ENCODE measurements at places on chromosomes 5 and 9.

- no peak for DNase-seq
Observed at GRCh38 chr5:139795074-139796001, at the start of gene PSD2. PSD2 (plus strand) TSS chr5:139795808; CDS start chr5:139809441, 13,633 bp downstream.

- DNase-seq: no peak
Observed at GRCh38 chr5:35129276-35129675, 81.5 kb upstream of the AGXT2 start.

DNA sequence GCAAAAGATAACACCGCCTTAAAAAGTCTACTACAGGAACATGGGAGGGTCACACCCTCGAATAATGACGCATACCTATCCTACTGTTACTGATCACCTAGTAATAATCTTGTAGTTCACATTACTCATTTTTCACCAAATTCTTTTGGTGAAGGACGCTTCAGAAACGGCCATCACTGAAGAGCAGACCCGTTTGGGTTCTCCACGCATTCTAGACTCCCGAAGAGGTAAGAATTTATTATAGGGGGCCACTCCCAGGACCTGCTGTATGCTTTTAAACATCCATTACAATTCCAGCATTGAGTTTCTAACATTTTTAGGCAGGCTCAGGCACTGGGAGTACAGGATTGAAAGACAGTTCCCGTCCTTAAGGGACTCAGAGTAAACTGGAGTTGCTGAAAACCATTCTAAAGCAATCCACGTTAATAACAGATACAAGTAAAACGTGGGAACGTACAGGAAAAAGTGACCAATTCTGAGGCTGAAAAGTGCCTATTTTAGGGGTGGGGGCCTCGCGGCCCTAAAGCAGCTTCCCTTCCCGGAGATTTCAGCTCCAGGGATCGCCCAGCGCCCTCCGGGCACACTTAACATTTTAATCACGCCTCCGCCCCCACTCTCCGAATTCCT lies at the start of gene FER:
Gene FER, plus strand, starts transcription at position 124 of the 627 bp plus-strand sequence. CDS start 50,286 bp downstream, outside the sequence.
- DNase-seq: peak; percentile 64

DNA sequence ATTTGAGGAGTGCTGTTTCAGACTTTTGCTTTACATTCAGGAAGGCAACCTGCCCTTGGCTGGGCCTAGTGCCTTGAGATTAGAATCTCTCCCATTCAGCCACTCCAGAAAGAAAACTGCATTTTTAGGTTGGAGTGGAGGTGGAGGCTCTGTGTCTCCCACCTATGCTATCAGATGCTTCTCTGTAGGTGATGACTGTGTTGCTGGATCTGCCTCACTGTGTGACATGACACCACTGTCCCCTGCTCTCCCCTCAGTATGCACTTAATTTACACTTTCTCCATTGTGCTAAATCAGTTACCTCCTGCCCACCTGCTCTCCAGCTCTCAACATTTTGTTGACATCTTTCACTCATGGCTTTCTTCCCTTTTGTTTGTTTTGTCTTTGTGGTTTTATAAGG lies 265.8 kb downstream of the TENT4A start:
- no peak for DNase-seq

DNA sequence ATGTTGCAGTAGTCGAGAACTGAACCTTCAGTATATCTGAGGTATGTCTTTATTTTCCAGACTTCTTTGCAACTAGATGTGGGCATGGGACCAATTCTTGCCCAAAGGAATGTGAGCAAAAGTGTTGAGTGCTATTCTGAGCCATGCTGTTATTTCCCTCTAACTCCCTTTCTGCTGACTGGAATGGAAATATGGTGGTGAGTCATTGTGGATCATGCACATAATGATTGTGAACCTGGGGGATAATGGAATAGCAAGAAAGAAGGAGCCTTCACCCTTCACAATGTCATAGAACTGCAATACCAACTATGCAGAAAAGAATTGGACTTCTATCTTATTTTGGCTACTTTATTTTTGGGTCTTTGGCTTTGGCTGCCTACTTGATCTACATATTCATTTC lies 10.3 kb upstream of the DOCK2 start:
- DNase-seq: no peak

DNA sequence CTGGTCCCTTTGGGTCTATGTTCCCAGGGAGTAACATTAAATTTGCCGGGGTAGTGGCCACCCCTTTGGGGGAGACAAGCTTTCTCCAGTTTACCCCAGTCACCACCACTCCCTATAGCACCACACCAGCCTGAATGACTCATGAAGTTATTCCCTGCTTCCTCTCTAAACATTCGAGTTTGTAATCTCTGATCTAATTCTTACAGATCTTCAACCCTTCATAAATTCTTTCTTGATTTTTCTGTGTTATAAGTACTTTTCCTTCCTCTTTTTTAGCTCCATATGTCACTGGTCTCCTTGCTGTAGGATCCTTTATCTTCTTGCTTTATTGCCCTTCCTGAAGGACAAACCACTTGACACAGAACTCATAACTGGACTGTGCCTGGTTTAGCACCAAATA lies 55.6 kb downstream of the GNA14 start:
- no peak for DNase-seq

GRCh38 chr5:91850031-91850430 lies 466.9 kb upstream of the ARRDC3 start:
- DNase-seq: no peak

DNA sequence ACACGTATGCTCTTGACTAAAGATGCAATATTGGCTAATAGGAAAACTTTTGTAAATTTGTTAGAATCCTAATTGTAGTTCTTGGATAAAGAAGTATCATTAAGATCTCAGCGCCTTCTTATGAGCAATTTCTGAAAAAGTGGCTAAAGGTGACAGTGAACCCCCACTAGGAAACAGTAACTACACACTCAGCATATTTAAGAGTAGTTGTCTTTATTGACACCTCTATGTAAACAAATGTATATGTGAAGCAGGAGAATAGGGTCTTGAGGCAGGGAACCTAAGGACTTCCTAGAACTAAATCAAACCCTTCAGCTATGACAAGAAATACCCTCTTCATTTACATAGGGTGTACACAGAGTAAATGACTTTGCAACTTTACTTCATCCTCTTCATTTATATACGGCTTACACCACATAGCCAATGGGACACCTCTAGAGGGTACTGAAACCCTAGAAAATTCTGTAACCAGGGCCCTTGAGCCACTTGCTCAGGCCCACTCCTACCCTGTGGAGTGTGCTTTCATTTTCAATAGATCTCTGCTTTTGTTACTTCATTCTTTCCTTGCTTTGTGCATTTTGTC lies 2.8 kb downstream of the NIPSNAP3A start:
- no peak for DNase-seq

GRCh38 chr5:38531518-38531917 lies 24.9 kb downstream of the LIFR start:
- no peak for DNase-seq

DNA sequence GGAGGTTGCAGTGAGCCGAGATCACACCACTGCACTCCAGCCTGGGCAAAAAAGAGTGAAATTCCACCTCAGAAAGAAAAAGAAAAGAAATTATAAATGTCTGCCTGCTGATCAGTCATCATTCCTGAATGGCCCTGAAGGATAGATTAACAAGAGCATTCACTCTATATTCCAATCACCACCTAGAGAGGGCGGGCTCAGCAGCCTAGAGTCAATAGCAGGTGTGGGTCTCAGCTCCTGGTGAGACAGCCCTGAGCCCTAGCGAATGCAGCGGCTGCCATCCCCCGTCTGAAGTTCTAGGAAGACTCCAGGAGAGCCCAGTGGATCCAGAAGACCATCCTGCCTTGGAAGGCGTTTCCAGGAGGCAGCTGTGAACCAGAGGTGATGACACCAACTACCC lies 12.0 kb downstream of the FBP1 start:
- DNase-seq: no peak

GRCh38 chr9:135126451-135127187 lies 39.2 kb downstream of the OLFM1 start:
- DNase-seq: no peak

GRCh38 chr9:113690055-113690740 lies 185.9 kb upstream of the ZNF618 start:
- DNase-seq: no peak

DNA sequence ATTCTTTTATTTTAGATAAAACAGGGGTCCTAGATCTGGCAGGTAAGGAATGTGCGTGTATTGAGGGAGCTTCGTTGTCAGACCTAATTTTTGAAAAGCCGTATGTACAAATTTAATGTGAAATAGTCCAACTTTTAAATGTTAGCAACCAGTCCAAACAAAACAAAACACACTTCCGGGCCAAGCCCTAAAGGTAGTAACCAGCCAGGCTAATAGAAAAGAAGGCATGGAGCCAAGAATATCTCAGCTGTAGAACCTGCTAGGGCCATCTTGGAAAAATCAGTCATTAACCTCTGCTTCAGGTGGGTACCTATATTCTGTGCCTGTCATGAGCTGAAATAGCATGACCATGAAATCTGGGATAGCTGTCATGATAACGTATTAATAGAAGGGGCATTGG lies 71.0 kb downstream of the SMARCA2 start:
- no peak for DNase-seq

GRCh38 chr5:66839636-66840185 lies 243.5 kb downstream of the MAST4 start:
- no peak for DNase-seq

DNA sequence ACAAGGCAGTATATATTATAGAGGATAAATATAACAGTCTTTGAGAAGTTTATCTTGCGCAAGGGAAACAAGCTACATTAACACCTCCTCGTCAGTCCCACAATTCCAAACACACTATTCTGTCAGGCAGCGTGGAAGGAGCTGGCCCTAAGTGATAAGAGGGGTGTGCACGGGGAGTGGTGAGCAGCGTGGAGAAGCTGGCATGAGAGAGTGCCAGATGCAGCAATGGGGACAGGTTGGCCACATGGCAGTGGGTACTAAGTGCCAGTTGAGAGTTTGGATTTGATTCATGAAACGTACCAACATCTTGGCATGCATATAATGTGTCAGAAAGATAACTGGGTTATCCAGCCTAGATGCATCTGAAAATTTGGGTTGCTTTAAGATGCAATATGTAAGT lies 460.2 kb downstream of the ICE1 start:
- no peak for DNase-seq

DNA sequence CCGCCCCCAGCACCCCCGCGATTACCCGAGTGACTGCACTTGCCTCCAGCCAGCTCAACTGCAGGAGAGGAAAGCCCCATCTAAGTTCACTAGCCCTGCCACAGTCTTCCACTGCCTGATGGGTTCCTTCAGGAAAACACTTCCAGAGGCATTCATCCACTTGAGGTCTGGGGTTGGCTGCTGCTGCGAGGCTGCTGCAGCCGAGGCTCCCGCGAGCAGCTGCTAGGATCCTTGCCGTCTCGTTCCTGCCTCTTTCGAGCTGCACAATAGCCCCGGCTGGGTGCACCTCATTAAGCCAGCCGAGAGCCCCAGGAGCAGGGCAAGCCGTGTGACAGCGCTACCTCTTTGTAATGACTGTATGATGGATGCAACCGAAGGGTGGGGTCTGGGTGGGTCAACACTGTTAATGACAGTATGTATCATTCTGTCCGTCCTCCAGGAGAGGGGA lies 24.2 kb upstream of the ELAVL2 start:
- DNase-seq: no peak

- DNase-seq: no peak
Observed at GRCh38 chr5:115501464-115502210, 42.9 kb downstream of the FEM1C start.

DNA sequence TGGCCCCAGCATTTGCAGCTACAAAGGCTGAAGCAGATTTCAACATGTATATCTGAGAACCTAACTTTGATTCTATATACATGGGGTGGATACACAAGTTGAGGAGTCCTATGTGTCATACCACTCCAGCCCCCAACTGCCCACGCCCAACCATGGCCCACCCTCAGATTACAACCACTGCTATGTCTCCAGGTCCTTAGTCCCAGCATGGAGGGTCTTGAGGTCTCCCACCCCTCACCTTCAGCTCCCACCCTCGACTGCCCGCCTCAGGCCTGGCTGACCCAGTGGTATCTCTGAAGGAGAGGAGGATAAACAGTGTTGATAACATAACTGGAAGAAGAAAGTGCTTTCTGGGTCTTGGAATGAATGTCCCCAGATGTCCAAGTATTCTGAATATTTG lies 8.2 kb downstream of the SOWAHA start:
- no peak for DNase-seq

- no peak for DNase-seq
Observed at GRCh38 chr9:115386963-115387770, 269.2 kb upstream of the TNC start.

DNA sequence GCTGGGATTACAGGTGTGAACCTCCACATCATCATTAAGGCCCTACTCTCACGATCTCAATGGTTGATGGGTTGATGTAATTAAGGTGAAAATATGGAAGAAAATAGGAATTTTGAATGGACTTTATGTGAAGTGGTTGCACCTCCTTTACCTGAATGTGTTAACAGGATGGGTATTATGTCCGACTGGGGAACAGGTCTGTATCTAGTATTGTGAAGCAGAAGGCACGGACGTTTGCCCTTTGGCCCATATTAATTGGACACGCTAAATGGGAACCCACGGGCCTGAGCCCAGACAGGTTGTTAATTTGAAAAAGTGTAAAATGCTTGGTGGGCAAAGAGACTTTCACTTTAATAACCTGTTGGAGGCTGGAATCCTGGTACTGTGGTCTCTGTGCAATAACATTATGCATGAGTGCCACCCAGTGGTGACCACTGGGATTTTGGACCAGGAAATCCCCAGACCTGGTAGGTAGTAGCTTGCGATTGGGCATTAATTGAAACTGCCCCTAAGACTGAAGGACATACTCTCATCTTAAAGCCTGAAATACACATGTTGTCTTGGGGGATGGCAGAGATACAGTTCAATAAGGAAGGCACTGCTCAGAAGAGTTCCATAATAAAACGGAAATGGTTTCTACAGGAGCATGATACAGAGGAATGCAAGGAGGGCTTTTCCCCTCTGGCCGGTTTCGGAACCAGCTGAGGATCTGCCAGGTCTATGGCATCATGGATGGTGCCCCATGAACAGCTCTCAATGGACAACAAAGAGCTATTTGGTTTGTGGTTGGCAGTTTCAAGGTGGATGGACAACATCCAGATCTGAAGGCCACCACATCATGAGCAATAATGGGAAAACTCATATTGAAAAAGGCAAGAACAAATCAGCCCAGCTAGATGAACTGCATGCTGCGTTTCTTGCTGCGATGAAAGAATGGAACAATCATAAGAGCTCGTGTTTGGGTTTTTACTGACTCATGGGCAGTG lies 26.2 kb upstream of the BICD2 start:
- DNase-seq: peak; percentile 83

GRCh38 chr5:108280960-108281569 lies 100.8 kb downstream of the FBXL17 start:
- DNase-seq: no peak

DNA sequence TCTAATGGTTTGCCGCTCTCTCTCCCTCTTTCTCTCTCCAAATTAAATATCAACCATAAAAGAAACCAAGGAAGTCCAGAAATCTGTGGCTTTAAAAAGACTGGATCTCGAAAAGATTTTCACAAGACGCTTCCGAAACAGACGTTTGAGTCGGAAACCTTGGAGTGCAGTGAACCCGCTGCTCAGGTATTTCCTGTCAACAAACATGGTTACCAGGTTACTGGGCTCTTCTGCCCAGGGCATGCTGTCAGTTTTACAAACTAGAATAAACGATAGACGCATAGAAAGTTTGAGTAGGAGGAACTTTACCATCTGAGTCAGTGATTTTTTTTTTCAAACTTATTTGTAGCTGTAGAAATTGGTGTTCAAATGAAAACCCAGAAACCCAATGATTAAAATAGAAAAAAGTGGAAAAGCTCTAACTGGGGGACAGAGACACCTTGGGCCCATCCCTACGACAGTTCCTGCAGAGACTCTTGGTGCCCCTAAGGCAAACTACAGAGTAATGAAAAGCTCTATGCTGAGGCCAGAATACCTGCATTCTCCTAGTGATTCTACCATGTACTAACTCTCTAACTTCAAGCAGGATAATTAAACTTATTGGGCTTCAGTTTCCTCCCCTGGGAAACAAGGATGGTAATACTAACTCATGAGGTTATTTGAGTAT lies 90.0 kb downstream of the DOCK8 start:
- DNase-seq: no peak
